ENCODE measurements at places on chromosomes 7 and 10. TPM values are rescaled to one million over a fixed set of nuclear protein-coding genes. Genes with fewer than 3 reads are reported as not detected.
A peak's percentile ranks its signal among the peaks of the same experiment; 100 is the strongest.

- DNase-seq: no peak
Observed at GRCh38 chr7:135321556-135321955, 87.9 kb downstream of the STRA8 start.

- no peak for DNase-seq
Observed at GRCh38 chr10:110509560-110509959, 11.9 kb downstream of the DUSP5 start.

- DNase-seq: no peak
Observed at GRCh38 chr7:1397491-1398327, 61.6 kb downstream of the MICALL2 start.

Gene AGR2
- 378 TPM for total RNA-seq

- peak; percentile 72 for DNase-seq
Observed at GRCh38 chr10:97888641-97889262, 39.1 kb downstream of the GOLGA7B start.

DNA sequence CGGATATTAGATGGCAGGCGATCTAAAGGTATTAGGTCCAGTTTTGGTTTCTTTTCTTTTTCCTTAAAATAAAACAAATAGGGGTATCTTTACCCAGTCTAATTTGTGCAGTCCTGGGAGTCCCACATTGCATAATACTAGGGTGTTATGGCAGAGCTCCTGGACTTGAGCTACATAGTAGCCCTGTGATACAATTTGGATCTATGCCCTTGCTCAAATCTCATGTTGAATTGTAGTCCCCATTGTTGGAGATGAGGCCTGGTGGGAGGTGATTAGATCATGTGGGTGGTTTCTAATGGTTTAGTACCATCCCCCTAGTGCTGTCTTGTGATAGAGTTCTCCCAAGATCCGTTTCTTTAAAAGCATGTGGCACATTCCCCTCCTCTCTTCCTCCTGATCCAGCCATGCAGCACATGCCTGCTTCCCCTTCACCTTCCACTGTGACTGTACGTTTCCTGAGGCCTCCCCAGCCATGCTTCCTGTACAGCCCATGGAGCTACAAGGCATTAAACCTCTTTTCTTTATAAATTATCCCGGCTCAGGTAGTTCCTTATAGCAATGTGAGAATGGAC, 141.9 kb downstream of the RPS24 start:
- DNase-seq: no peak

Gene HABP2
- 1.0 TPM for total RNA-seq

- no peak for DNase-seq
Observed at GRCh38 chr10:128854963-128855362, 612.1 kb upstream of the MGMT start.

Gene CALML5
- not detected for total RNA-seq

- no peak for DNase-seq
Observed at GRCh38 chr10:127579640-127580039, 30.5 kb downstream of the NPS start.

GRCh38 chr7:97018791-97019531, 5.7 kb downstream of the DLX5 start:
- DNase-seq: no peak

- DNase-seq: no peak
Observed at GRCh38 chr7:36138209-36138608, 14.8 kb upstream of the EEPD1 start.

Gene ECHS1
- 53.5 TPM for total RNA-seq

Gene NKX2-3
- total RNA-seq: not detected

Gene NPY
- total RNA-seq: not detected

GRCh38 chr10:24884316-24884715, 68.1 kb downstream of the PRTFDC1 start:
- DNase-seq: no peak

GRCh38 chr10:29119374-29119773, 169.5 kb upstream of the LYZL1 start:
- DNase-seq: peak; percentile 66

Gene CYP3A7
- 0.86 TPM for total RNA-seq

DNA sequence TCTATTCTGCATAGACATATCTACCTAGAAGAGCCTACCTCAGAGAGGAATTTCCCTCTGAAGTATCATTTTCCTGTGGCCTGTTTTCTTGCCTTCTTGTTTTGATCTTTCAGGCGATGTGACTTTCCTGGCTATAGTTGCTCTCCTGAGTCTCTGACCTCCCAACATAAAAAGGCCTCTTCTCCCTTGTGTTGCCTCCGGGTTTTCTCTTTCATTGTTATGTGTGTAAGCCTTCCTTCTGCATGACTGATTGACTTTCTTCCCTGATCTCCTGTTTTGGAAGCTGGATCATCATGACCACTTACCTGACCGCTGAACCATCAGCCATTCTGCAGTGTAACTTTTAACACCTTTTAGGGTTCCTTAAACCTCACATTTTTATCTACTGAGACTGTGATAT, 441.5 kb upstream of the ETV1 start:
- no peak for DNase-seq

Gene ENKUR
- 0.37 TPM for total RNA-seq

GRCh38 chr7:72504061-72504706, 92.0 kb upstream of the CALN1 start:
- no peak for DNase-seq

- peak; percentile 19 for DNase-seq
Observed at GRCh38 chr10:100879741-100880360, 32.9 kb upstream of the SLF2 start.

- DNase-seq: no peak
Observed at GRCh38 chr10:96814264-96814663, 17.8 kb upstream of the LCOR start.
